ENCODE measurements at places on chromosomes 2 and 18.

GRCh38 chr2:5231287-5231686, 460.9 kb upstream of the SOX11 start:
- no peak for DNase-seq

DNA sequence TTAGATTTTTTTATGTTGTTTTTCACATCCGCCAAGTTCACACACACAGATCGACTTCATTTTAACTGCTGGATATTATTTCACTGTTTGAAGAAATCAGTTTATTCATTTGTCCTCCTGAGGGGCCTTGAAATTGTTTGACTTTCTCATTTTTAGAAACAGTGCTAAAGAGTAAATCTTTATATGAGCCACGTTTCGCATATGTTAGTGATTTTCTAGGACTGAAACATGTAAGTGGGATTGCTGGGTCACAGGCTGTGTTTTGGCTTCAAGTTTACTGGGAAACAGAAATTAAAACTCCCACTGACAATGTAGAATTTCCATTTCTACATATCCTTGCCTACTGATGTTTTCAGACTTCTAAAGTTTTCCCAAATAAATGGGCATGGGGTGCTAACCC, 363.8 kb downstream of the NCKAP5 start:
- DNase-seq, result no peak

- no peak for DNase-seq
Measured at GRCh38 chr2:233352141-233352842, 2.0 kb upstream of the DGKD start.

- DNase-seq, result no peak
Measured at GRCh38 chr2:207594264-207594663, 30.9 kb downstream of the METTL21A start.

DNA sequence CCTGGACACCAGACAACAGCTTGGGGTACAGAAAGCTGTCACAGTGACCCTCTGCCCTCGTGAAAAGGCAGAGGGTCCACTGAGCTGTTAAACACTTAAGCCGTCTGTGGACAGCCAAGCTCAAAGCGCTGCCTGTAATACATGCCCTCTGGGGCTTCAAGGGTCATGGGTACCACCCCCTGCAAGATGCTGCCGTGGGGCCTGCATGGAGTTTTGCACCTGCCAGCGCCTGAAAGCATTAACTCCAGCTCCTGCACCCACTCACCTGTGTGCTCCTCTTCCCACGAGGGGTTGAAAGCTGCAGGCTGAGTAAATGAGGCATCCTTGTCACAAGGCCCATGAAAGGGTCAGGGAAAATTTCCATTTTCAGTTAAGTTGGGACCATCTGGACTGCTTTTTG, 70.6 kb upstream of the PHLPP1 start:
- no peak for DNase-seq

DNA sequence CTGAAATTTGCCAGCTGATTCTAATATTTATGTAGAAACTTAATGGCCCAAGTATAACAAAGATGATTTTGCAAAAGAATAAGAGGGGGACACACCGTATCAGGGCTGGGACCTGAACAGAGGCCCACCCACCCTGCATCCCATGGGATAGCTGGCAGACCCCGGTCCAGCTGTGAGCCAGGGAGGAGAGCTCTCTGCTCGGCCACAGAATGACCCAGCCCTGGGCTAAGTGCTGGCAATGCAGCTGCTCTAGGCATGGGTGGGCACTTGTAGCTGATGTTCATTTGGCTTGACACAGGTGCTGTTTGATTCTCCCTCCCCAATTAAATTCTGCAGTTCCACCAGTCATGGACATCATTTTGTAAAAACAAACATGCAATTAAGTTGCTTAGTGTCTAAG, 522.8 kb upstream of the RAB6C start:
- DNase-seq, result no peak
